Activated T-helper 1 cell treated with anti-CD3 and anti-CD28 coated beads, Interleukin-2, amount 50 U/mL, for 16 hours (primary cell): ENCODE measurements at places on chromosomes 7 and 10.

DNA sequence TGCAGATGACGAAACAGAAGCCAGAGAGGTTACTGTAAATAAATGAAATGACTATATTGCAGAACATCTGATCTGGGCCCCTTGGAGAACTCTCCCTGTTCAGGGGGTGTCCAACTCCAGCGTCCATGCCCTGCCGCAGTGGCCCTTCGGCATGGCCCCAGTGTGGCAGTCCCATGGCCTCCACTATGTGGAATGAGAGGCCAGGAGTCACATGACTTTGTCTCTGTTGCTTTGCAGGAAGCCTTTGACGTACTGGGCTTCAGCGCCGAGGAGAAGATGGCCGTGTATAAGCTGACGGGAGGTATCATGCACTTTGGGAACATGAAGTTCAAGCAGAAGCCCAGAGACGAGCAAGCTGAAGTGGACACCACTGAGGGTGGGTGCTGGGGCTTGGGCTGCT, 15.6 kb upstream of the MYH16 start:
- no peak for DNase-seq

- no peak for DNase-seq
Observed at GRCh38 chr7:74371381-74372341, 82.0 kb upstream of the GTF2IRD1 start.

DNA sequence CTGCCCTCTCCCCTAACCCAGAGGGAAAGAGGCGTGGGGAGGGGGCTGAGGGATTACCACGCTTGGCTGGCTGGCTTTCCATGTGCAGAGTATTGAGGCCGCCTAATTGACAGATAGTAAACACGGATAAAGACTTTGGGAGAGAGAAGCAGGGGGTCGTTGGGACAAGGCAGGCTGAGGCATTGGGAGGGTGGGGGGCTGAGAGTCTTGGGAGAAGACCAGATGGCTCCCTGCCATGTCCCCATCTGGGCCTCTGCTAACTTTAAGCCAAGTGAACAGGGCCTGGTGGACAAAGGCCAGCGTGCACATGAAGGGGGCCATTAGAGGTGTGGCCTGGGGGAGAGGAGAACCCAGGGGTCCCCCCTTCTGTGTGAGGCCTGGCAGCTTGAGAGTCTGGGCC, 55.4 kb upstream of the MXI1 start:
- no peak for DNase-seq

DNA sequence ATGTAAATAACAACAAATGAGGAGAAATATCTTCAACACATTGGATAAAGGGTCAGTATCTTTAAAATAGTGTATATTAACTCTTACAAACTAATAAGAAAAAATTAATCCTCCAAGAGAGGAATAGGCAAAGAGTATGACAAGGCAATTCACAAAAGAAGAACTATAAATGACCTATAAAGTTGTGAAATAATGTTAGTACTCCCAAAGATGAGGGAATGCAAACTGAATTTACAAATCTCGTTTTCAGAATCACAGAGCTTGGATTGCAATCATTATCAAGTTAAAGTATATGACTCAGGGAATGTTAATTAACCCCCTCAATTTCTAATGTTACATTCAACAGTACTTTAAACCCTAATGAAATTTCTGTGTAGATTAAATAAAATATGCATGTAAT, 87.3 kb upstream of the TARP start:
- DNase-seq, result no peak

GRCh38 chr10:71769279-71769823, 4.0 kb downstream of the VSIR start:
- no peak for DNase-seq

DNA sequence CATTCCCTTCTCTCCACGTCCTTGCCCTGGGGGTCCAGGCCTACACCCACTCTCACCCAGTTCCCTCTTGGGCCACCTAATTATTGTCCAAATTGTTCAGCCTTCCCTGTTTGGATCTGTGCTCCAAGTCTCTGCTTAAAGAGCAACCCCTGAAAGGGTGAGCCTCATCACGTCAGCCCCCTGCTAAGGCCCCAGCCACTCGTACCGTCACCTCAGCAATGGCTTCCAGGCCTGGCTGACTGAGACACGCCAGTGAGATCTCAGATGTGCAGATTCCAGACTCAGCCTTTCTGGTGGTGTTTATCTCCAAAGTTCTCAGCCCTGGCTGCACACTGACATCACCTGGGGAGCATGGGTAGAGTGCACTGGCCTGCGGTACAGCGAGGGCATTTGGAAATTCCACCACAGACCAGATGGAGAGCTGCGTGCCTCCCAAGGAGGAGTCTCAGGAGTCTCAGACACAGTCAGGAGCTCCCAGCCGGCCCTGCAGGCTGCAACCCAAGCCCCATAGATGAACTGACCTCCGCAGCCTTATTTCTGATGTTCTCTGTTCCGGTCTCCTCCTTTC, 87.5 kb downstream of the PRKAG2 start:
- no peak for DNase-seq

- DNase-seq, result no peak
Observed at GRCh38 chr10:27494116-27494805, 9.8 kb upstream of the RAB18 start.

- no peak for DNase-seq
Observed at GRCh38 chr10:64175271-64175962, 654.2 kb downstream of the REEP3 start.

- no peak for DNase-seq
Observed at GRCh38 chr10:48768144-48768766, 83.6 kb downstream of the WDFY4 start.

- DNase-seq, result no peak
Observed at GRCh38 chr10:116324227-116324950, at the start of gene CCDC172. Gene CCDC172, plus strand, starts transcription at chr10:116324448. Its CDS starts 564 bp downstream, at chr10:116325012.

- no peak for DNase-seq
Observed at GRCh38 chr7:41773756-41774155, 70.9 kb upstream of the INHBA start.

DNA sequence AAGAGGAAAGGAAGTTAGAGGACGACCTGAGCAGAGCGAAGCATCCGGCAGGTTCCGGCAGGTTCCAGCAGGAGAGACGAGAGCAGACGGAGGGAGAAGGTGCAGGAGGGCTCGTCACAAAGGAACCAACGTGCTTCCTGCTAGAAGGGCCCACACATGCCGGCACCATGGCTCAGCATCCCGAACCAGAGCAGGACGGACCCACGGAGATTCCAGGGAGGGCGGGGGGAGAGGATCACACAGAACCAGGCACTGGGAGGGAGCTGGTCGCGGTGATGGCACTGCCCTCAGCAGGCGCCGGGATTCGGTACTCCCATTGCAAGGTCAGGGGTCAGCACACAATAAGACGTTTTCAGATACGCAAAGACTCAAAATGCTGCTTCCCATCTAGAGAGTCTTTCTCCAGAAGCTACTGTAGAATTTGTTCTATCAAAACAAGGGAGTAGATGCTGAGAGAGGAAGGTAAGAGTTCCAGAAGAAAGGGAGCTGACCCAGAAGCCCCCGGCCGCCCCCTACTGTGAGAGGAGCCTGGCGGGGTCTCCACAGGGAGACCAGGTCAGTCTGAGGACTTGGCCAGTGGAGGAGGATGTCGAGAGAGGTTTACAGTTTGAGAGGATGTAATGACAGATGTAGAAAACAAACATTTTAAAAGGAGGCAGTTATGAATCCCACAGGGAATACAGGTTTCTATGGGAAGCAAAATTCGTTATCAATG, 23.6 kb upstream of the PWWP2B start:
- no peak for DNase-seq

- no peak for DNase-seq
Observed at GRCh38 chr10:87550741-87551140, 46.0 kb downstream of the MINPP1 start.

DNA sequence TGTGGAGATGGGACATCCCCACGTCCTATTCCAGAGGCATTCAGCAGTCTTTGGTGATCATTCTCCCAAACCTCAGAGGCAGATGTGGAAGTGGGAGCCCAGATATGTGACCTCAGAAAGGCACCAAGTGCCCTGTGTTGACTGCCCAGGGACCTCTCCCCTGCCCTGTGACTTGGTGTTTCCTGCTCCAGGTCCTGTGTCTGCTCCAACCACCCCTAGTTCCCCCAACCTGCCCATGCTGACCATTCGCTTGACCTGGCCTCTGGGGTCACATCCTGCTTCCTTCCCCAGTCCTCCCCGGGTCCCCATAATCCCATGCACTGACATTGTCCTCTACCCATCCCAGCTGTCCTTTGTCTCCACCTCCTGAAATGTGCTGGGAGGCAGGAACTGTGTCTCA, 7.6 kb downstream of the CYP26A1 start:
- no peak for DNase-seq

- DNase-seq, result no peak
Observed at GRCh38 chr7:55214707-55215106, 150.4 kb upstream of the LANCL2 start.

- DNase-seq, result no peak
Observed at GRCh38 chr7:88597941-88598425, 161.5 kb upstream of the ZNF804B start.

- no peak for DNase-seq
Observed at GRCh38 chr7:29859524-29860185, 53.3 kb downstream of the WIPF3 start.

GRCh38 chr7:137591421-137591837, 247.9 kb upstream of the PTN start:
- DNase-seq, result no peak

DNA sequence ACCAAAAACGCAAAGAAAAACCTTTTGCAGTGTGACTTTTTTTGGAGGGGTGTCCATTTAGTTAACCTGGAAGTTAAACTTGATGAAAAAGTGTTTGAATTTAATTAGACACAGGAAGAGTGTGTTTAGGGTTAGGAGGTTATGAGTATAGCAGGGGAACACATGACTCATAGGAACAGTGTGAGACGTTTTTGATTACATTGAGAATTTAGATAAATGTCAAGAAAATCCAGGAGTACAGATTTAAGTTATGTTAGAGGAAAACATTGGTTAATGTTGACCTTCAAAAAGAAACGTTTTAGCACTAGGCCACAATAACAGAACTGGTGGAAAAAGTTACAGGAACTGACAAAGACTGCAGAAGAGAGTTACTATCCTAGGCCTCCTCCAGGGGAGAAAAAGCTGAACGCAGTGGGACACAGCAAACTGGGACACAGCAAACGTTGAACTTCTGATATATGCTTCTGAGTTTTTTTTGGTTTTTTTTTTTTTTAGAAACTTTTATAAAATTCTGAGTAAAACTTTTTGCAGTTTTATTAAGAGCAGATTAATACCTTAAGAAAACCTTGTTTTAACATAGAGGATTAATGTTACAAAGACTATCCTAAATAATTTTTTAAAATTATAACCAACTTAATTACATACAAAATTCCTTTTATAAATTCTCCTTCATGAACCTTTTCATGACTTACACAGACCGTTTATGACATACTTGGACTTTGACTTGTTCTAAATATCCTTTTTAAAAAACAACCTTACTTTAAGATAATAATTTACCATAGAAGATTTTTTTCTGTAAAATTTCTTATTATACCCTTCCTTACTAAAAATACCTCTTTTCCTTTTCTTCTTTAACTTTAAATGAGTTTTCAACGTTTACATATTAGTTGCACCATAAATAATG, 22.2 kb downstream of the LANCL2 start:
- no peak for DNase-seq

DNA sequence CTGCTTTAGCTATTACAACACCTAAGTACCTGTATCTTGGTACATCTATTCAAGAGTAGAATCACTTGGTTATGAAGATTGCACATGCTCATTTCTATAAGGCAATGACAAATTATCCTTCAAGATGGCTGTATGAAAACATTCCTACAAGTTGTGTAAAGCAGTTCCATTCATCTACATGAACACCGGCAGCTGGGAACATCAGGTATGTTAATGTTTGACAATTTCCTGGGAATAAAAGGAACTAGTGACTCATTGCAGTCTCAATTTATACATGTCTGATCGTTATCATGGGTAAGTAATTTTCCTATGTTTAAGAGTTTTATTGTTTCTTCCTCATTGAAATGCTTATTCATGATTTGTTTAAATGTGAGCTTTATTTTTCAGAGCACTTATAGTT, 203.2 kb upstream of the SEMA3E start:
- no peak for DNase-seq

- DNase-seq, result no peak
Observed at GRCh38 chr7:130277763-130278643, 11.3 kb downstream of the CPA2 start.

DNA sequence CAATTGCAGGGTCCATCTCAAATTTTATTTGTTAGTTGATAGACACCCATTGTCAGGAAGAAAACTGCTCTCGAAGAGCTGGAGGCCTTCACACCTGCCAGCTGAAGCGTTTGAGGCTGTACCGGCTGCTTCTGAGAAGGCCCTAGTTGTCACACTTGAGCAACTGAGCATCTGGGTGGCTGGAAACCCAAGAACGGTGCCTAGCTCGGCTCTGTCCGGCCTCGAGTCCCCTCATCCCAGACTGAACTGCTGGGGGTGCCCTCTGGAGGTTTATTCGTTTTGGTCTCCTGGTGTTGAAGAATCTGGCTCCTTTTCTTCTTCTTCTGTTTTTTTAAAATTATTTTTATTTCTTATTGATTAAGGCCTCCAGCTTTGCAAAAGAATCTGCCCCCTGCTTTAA, 59.3 kb upstream of the EXOC6 start:
- no peak for DNase-seq

DNA sequence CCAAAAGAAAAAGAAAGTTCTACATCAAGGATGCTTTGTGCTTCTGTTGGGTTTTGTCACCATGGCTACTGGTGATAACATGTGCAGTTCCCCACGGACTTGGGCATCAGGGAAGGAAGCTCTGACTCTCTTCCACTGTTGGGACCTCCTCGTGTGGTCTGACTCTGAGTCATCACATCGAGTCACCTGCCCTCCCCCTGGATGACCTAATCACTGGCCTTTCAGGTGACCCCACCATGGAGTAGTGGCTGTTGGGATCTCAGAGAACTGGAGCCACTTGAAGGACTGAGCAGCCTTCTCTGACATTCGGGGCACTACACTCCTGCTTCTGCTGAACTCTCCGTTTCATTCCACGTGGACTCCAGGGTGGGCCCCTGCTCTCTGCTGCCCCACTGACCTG, 60.8 kb upstream of the DOCK1 start:
- DNase-seq, result no peak

GRCh38 chr7:27160145-27160545, 3.7 kb upstream of the HOXA7 start:
- DNase-seq, result no peak

DNA sequence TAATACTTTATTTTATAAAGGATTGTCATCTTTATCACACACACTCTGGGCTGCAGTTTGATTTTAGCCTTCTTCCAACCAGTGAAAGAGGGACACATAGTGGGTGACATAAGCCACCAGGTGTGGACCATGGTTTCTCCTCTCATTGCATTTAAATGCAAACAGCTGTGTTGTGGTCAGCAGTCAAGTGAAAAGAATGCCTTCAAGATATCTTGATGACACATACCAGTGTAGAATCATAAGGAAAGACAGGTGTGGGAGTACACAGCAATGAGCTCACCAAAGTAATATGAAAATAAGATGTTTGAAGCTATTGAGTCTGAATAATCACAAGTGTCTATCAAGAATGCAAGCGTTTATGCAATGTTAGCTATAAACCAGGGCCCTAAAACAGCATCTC, 580.0 kb downstream of the XPNPEP1 start:
- no peak for DNase-seq

DNA sequence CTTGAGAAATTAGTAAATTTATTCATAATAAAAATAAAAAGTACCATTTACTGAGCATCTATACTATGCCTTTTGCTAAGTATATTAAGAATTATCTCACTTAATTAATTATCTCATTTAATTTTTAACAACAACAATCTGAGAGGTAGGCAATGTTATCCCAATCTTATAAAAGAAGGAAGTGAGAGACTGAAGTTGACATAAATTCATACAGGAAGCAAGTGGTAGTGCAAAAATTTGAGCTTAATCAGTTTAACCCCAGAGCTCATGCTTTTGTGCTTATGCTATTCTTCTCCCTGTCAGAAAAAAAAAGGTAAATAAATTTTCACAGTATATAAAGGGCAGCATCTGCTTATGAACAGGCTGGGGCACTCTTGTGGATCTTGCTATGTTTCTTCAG, 2.7 kb upstream of the LIPF start:
- no peak for DNase-seq
